Renal cortical epithelial cell (primary cell): ENCODE measurements at places on chromosomes 1 and 21.

GRCh38 chr1:197041486-197042353 lies 25.3 kb downstream of the F13B start:
- no peak for DNase-seq

DNA sequence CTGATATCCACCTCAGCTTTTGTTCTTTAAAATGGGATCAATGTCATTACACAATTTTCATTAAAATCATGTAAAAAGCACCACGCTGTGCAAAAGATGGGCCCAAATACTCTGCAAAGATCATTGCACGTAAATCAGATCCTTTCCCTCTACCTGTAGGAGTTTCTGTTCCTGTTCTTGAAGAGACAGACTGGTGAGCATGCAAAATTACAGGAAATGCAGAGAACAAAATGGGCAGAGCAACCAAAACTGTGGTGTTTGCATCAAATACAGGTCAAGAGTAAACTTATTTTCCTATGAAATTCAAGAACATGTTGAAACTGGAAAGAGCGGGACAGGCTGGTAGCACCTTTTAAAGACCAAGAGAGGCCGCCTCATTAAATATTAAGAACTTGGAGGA lies 294.9 kb upstream of the ADGRL2 start:
- DNase-seq: no peak

DNA sequence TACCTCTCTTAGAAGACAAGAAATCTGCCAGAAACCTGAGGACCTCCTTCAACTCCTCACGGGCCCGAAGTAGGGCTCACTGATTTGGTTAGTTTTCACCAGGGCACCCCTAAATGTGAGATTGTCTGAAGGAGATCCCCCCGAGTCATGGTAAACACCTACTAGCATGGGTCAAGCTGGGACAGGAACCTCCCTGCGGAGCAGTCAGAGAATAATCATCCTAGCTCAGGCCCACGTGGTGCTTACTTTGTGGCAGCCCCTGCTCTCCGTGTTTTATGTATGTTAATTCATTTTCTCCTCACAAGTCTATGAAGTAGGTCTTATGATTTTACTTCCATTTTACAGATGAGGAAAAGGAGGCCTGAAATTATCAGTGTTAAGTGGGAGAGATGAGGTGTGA lies 138.2 kb downstream of the NTPCR start:
- no peak for DNase-seq

DNA sequence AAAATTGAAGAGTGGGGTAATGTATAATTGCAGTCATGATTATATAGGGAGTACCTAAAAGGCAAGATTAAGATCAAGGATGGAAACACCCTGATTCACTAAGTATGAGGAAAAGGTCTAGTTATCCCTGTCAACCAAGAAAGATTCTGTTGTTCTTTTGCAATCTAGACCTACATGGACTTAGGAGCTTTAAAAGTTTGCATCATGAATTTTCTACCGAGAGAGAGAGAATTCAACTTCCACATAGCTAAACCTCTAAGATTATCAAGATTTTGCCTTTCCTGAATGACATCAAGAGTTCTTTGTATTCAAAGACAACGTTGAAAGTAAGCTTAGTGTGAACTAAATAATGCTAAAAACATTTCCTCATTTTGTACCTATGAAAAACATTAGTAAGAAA lies 78.8 kb upstream of the RBM34 start:
- DNase-seq: no peak

- DNase-seq: no peak
Measured at GRCh38 chr1:29532751-29533150, 296.4 kb downstream of the PTPRU start.

GRCh38 chr1:53127546-53127945 lies 14.9 kb downstream of the SLC1A7 start:
- no peak for DNase-seq

DNA sequence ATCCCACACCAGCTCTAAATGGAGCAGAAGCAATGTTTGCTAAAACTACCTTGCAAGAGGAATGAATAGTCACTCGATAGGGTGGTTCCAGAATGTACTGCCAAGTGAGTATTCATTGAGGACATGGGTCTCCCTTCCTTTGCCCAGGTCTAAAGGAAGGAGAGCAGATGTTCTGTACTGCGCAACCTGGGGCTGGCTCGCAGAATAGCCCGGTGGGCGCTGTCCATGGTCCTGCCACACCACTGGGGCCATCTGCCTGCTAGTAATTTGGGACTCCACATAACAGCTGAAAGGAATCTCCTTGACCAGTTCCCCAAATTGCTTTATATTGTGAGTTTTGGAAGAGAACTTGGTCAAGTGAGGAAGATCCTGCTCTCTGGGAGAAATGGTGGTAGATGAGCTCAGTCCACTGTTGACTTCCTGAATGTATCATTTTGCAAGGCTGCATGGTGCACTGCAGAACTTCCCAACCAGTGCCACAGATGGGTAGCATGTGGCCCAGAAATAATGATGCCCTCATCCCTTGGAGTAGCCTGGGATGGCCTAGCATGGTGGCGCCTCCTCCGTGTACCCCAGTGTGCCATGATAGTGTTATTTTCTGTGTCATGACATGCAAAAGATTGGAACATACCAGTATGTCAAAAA lies 5.7 kb downstream of the SLC6A17 start:
- peak; percentile 31 for DNase-seq

DNA sequence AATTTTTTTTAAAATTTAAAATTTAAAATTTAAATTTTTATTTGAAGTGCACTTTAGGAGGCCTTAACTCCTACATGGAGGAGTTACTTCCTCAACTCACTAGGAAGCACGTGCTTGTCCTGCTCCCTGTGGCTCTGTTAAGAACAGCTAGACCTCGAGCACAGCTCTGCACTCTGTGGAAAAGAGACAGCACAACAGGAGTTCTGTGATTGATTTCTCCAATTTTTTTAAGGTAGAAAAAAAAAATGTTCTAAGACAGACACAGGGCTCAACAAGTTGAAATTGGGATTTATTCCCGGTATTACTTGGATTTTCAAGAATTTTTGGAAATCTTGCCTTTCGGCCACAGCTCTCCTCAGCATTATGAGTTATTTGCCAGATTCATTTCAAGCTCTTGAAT lies 356.6 kb upstream of the LYPLAL1 start:
- no peak for DNase-seq

DNA sequence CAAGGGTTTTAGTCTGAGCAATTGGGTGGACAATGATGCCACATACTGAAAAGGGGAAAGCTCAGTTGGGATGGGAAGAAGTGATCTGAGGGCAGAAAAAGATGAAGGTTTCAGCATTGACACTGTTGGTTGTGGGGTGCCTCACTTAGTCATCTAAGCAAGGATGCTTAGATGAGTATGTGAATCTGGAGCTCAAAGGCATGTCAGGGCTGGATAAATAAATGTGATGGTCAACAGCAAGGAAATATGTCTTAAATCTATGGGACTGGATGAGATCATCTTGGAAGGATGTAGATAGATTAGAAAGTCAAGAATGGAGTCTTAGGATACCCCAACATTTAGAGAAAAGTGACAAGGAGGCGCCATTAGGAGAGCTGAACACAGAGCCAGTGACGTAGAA lies 114.6 kb downstream of the ZBTB18 start:
- no peak for DNase-seq

GRCh38 chr1:8371372-8371991 lies 53.6 kb downstream of the SLC45A1 start:
- DNase-seq: no peak

- peak; percentile 85 for DNase-seq
Measured at GRCh38 chr1:166197141-166197540, 30.3 kb upstream of the FAM78B start.

DNA sequence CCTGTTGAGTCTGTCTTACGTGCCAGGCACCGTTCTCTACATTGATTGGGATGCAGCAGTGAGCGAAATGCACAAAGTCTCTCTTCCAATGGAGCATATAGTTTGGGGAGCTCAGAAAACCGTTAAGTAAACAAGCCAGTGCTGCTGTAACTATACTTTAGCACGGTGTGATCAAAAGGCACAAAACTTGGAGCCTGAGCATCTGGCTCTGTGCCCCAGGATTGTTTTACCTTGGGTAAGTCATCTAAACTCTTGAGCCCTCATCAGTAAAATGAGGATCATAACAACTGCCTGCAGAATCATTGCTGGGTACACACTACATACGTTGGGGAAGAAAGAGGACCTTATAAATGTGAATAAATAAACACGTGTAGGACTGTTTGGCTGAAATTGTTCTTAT lies 1.8 kb downstream of the HHIPL2 start:
- no peak for DNase-seq

DNA sequence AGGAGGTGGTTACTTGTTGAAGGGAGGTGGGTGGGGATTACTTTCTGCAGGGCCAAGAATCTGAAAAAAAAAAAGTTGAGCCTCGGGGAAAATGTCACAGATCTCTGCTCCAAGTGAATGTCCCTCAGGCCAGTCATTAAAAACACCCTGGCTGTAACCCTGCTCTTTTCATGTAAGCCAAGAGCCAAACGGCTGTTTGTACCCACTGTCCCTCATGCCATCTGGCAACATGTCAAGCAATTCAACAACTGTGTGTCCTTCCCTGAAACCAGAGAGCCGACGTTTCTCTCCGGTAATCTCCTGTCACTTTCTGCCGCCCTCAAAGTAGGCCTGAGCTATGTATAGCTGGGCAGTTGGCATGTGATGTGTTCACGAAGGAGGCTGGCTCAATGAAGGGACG lies 14.7 kb downstream of the CASQ2 start:
- DNase-seq: peak; percentile 76

DNA sequence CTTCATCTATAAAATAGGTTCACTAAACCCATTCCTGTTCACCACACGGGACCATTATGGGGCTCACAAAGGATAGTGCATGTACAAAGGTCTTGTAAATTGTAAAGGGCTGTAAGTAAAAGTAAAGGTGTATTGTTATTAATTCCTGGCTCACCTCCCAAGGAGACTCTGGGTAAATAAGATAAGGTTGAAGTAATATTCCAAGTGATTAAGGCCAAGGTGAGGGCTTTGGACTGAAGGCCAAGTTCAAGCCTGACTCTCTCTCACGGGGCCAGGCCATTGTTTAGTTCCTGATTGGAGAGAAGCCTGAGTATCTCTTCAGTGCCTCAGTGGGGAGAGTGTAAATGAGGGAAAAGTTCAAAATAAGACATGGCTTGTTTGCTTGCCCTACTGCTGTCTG lies 19.5 kb upstream of the ZFYVE9 start:
- DNase-seq: no peak

DNA sequence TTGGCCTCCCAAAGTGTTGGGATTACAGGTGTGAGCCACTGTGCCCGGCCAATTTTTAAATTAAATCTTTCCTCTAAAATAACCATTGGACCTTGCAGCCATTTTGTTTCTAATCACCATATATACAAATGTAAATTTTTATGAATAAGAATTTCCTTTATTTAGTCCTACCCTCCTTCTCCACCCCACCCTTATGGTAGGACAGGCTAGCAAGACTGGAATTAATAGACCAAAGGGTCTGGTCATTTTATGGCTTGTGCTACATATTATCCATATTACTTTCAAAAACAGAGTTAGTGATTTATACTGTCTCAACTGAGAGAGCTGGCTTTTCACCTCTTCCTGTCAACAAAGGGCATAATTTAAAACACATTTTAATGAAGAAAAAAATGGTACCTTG lies 26.5 kb downstream of the L1TD1 start:
- no peak for DNase-seq

GRCh38 chr21:30880914-30881313 lies 466 bp downstream of the KRTAP11-1 start:
- no peak for DNase-seq

DNA sequence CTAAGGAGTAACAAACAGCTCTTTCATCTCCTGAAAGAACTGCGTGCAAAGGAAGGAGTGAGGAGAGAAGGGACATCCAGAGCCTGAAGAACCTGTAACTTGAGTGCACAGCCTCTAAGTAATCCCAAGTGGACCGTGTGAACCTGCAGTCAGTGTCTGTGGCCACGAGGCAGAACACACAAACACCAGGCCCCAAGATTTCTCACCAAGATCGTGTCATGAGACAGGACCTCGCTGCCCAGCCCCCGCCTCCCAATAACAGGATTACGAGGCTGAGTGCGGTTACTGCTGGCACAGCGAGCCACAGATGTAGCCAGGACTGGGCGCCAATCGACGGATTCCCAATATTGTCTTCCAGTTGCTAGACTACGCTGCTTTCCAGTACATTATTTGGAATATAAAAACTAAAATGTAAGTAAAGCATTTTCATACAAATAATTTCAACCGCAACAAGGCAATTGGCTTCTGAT lies 101.3 kb upstream of the SLC25A33 start:
- DNase-seq: peak; percentile 62

- DNase-seq: no peak
Measured at GRCh38 chr21:16797966-16798365, 714.9 kb upstream of the CXADR start.

DNA sequence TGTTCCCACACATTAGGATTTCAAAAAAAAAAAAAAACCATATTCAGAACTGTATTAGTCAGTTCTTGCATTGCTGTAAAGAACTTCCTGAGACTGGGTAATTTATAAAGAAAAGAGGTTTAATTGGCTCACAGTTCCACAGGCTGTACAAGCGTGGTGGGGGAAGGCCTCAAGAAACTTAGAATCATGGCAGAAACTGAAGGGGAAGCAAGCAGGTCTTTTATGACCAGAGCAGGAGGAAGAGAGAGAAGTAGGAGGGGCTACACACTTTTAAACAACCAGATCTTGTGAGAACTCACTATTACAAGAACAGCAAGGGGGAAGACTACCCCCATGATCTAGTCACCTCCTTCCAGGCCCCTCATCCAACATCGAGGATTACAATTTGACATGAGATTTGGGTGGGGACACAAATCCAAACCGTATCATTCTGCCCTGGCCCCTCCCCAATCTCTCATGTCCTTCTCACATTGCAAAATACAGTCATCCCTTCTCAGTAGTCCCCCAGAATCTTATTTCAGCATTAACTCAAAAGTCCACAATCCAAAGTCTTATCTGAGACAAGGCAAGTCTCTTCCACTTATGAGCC lies 51.8 kb downstream of the POU2F1 start:
- DNase-seq: no peak

DNA sequence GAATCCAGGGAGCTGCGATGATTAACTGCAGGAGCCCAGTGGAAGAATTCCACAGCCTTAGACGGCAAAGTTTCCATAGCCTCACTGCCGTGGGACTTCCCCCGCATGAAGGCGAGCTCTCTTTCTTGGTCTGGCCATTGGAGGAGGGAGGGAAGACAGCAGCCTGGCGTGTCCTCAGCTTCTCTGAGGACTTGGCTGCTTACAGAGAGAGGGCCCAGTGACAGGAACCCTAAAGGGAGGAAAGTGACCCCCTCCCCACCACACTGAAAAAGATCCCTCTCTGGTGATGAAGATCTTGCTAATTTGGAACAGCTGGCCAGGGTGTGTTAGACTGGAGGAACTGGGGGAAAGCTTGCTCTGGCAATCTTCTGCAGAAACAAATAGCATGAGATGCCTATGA lies 41.0 kb downstream of the ATP2B4 start:
- no peak for DNase-seq

DNA sequence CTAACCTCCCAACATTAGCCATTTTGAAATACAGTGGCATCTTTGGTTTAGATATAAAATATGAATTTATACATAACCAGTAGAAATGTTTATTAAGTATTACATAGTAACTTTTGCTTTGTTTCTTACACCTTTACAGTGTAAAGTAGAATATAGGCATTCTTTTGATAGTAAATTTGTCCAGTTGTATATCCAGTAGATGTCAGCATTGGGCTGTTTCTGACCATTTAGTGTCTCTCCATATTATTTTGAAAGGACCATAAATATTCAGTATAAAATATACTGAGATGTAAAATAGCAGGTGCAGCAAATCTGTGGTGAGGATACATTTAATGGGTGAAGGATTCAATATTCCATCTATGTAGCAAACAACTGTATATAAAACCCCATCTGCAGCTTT lies 115.8 kb upstream of the ZRANB2 start:
- DNase-seq: peak; percentile 15
